Hair follicle dermal papilla cell (primary cell): ENCODE measurements at places on chromosomes 11 and 22. TPM values are rescaled to one million over a fixed set of nuclear protein-coding genes. Genes with fewer than 3 reads are reported as not detected.

CST6 gene
- 0.49 and 0.85 TPM in 2 replicates for total RNA-seq

VSIG2 gene
- not detected in 2 replicates for total RNA-seq

TENM4 gene
- total RNA-seq: 2.1 and 2.6 TPM in 2 replicates

POU2AF2 gene
- total RNA-seq: not detected in 2 replicates

CRYAB gene
- total RNA-seq: 35.2 and 47.7 TPM in 2 replicates

SMIM35 gene
- not detected in 2 replicates for total RNA-seq

CDC42EP1 gene
- total RNA-seq: 41.7 and 53.3 TPM in 2 replicates

TPBGL gene
- not detected in 2 replicates for total RNA-seq

MS4A8 gene
- total RNA-seq: not detected in 2 replicates

TUBA8 gene
- 0.85 and 1.5 TPM in 2 replicates for total RNA-seq

TNNI2 gene
- total RNA-seq: not detected in 2 replicates

RAB3IL1 gene
- 16.9 and 19.0 TPM in 2 replicates for total RNA-seq

TESMIN gene
- 0.24 and 0.32 TPM in 2 replicates for total RNA-seq

ZBTB16 gene
- total RNA-seq: 0.16 TPM in 1 of 2 replicates, not detected in the other

SLCO2B1 gene
- not detected in 2 replicates for total RNA-seq

SLC5A1 gene
- not detected in 2 replicates for total RNA-seq

CHST1 gene
- total RNA-seq: 0.73 and 1.8 TPM in 2 replicates

PARVG gene
- not detected in 2 replicates for total RNA-seq

GRK3 gene
- total RNA-seq: 1.1 and 1.8 TPM in 2 replicates

TMEM86A gene
- 1.5 and 1.9 TPM in 2 replicates for total RNA-seq

EHF gene
- under 0.01 TPM in 1 of 2 replicates, not detected in the other for total RNA-seq

LMO1 gene
- total RNA-seq: not detected in 2 replicates

FOLH1 gene
- total RNA-seq: 1.3 TPM in 2 replicates

CAVIN3 gene
- total RNA-seq: 251 and 347 TPM in 2 replicates

ART5 gene
- 0.61 and 0.81 TPM in 2 replicates for total RNA-seq

ASRGL1 gene
- 0.32 TPM in 1 of 2 replicates, not detected in the other for total RNA-seq

MYRF gene
- 0.24 and 0.32 TPM in 2 replicates for total RNA-seq

MMP8 gene
- 2.3 and 2.8 TPM in 2 replicates for total RNA-seq

TRIM5 gene
- total RNA-seq: 30.7 and 32.6 TPM in 2 replicates

PVALB gene
- total RNA-seq: not detected in 2 replicates

MUC6 gene
- total RNA-seq: not detected in 2 replicates

KCNK7 gene
- not detected in 2 replicates for total RNA-seq

ANKRD49 gene
- total RNA-seq: 11.8 and 14.3 TPM in 2 replicates
